ENCODE measurements at places on chromosomes 3 and 15.

GRCh38 chr3:153752405-153753027 lies 368.7 kb upstream of the ARHGEF26 start:
- no peak for DNase-seq

DNA sequence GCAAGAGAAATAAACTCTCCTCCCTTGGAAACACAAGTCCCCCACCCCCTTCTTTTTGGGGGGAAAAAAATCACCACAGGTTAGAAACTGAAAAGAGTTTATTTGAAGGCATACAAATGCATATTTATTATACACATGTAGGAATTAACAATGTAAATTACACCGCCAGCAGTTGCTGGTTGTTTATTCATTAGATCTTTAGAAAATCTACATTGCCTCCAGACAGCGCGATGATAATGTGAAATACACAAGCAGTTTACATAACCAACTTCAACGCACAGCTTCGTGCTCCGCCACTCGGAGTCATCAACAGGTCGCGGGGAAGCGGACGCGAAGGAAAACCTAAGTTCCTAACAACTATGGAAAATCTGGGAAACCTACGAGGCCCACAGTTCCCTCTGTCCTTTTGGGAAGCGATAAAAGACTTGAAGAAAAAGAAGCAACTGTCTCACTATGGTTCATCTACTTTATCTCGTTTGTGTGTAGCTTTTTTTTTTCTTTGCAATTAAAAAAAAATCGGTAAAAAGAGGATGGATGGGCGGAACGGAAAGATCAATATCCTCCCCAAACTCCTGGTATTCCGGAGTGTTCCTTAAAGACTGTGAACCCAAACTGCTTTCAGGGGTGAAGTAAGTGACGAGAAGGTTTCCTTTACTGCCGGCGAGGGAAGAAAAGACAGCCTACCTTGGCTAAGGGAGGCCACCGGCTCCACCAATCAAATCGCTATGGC lies 8.4 kb upstream of the FOXB1 start:
- DNase-seq = no peak

- no peak for DNase-seq
Observed at GRCh38 chr3:8845641-8846040, 76.2 kb upstream of the OXTR start.

- no peak for DNase-seq
Observed at GRCh38 chr15:97576929-97577645, 383.4 kb upstream of the ARRDC4 start.

DNA sequence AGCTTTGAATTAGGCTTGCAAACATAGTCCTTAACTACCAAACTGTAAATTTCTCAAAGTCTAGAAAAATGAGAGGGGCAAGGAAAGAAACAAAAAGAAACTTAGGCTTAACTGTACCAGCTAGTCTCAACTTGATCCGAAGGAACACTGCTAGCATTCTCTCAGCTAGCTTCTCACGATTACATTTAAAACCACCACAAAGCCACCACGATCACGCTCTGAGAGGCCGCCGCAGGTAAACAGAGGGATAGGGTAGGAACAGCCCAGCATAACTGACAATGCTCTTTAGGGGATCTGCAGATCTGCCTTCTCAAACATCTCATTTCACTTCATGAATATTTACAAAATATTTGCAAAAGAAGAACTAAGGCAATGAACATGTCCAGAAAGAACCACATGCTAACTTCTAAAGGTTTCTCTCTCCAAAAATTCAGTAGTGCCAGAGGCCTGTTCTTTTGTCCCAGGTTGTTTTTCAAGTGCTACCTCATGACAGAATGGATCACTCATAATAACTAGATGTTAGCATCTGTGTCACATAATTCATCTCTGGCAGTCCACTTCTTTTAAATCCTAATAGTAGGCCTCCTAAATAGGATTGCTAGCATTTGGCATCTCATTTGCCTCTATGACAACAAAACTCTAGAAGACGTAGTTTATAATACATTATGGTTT lies 18.9 kb downstream of the VGLL4 start:
- DNase-seq = no peak

DNA sequence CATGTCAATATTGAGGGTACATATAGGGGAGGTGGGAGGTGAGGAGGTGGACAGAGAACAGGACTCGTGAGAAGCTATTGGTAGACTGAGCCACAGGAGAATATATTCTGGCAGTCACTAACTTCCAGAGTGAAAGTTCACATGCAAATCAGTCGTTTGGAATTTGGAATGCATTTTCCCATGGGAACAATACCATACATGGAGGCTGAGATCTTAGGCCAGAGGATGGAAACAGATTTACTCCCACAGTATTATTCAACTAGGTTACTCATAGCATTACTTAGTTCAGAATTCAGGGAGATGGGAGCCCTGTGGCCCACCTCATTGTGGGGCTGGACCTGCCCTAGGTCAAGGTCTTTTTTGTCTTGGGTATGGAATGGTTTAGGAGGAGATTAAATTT lies 36.4 kb upstream of the ABHD2 start:
- no peak for DNase-seq

GRCh38 chr3:192352142-192352541 lies 375.2 kb downstream of the FGF12 start:
- DNase-seq = no peak
